ENCODE measurements at places on chromosomes 11 and 22.

GRCh38 chr22:33476716-33477115 lies 418.5 kb upstream of the SYN3 start:
- DNase-seq = no peak

GRCh38 chr22:23789638-23790037 lies 2.9 kb downstream of the SMARCB1 start:
- DNase-seq = no peak

DNA sequence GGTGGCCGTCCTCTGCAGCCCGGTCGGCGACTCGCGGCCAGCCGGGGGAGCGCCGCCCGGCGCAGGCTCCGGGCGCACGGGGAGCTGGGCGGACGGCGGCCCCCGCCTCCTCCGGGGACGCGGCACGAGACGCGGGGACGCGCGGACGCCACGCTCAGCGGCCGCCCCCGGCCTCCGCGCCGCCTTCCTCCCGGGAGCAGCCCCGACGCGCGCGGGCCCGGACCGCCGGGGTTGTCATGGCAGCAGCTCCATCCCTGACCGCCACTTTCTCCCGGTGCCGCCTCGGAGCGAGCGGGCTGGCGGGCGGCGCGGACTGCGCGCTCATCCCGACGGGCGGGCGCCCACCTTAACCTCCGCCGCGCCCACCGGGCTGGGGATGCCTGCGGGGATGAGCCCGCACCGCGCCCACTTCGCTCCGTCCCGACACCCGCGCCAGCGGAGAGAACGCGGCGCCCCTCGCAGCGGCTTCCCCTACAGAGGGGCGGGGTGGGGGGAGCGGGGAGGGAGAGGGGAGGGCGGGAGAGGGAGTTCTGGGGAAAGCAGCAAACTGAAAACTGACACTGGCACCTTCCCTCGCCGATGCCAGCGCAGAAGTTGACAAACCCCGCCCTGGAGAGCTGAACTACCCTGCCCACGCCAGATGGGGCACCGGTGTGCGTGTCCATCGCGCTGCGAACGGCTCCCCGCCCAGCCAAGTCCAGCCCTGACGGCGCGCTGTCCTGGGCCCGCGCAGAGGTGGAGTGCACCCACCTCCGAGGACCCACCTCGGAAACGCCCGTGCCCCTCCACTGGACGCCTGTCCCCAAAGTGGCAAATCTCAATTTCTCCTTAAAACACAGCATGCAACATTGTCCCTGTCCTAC lies 588.4 kb downstream of the OPCML start:
- no peak for DNase-seq

- DNase-seq = no peak
These were observed 30.3 kb downstream of the NF2 start for GRCh38 chr22:29633514-29634312.

DNA sequence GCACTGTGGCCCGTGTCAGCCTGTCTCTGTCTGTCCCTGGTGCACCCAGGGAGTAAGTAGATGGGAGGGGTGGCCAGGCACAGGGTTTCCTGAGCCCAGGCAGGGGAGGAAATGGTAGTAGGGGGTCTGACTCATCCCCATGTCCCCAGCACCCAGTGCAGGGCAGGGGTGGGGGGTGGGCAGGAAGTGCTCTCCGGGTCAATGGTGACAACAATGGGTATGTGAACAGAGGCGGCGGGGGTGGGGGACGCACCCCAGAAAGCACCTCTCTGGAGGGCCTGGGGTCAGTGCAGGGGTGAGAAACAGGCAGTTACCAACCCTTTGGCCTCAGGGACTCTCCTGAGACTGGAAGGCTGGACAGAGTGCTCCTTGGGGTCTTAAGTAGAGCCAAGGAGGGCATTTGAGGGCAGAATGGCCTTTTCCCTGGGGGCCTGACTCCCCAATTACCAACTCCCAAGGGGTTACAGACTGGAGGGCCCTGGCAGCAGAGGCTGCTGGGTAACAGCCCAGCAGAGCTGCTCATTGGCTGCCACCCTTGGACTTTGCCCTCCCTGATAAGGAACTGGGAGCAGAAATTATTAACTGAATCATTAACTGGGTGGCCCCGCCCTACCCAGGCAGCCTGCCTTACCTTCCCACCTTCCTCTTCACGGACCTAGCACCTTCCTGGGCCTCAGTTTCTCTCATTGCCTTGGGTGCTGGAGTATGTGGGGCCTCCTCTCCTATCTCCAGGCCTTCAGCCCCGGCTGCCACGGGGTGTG lies 4.2 kb downstream of the MYRF start:
- DNase-seq = no peak

GRCh38 chr11:27041141-27041899 lies 705 bp downstream of the BBOX1 start:
- DNase-seq = no peak

GRCh38 chr11:112983887-112984286 lies 22.7 kb downstream of the NCAM1 start:
- no peak for DNase-seq

GRCh38 chr11:65981972-65982823 lies 19.8 kb downstream of the EIF1AD start:
- DNase-seq = no peak

GRCh38 chr11:117997406-117997805 lies 11.2 kb downstream of the IL10RA start:
- DNase-seq = no peak

- DNase-seq = no peak
These were observed 2.2 kb downstream of the GANAB start for GRCh38 chr11:62644220-62644619.

DNA sequence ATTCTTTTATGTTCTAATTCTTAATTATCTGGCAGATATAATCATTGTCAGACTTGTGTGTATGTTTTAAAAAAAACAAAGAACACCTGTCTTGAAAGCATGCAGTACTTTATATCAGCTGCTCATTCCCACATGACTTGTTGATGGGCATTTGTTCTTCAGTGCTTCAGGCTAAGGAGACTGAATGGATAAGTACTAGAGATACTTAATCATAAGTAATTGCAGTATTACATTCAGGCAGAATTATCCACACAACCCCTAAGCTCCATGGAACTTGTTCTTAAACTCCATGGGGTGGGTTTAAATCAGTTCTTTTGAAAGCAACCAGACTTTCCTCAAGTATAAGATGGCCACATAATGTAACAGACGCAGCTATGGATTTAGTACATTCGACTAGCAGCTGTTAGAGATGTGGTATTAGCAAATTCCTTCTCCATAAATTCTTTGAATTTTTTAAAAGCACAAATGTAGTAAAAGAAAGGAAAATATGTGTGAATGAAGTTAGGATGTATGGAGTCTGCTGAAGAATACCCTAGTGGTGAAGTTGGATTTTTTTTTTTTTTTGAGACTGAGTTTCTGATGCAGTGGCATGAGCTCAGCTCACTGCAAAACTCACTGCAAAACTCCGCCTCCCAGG lies 3.0 kb downstream of the JAM3 start:
- DNase-seq = no peak

GRCh38 chr11:46176421-46176820 lies 55.2 kb upstream of the PHF21A start:
- no peak for DNase-seq

DNA sequence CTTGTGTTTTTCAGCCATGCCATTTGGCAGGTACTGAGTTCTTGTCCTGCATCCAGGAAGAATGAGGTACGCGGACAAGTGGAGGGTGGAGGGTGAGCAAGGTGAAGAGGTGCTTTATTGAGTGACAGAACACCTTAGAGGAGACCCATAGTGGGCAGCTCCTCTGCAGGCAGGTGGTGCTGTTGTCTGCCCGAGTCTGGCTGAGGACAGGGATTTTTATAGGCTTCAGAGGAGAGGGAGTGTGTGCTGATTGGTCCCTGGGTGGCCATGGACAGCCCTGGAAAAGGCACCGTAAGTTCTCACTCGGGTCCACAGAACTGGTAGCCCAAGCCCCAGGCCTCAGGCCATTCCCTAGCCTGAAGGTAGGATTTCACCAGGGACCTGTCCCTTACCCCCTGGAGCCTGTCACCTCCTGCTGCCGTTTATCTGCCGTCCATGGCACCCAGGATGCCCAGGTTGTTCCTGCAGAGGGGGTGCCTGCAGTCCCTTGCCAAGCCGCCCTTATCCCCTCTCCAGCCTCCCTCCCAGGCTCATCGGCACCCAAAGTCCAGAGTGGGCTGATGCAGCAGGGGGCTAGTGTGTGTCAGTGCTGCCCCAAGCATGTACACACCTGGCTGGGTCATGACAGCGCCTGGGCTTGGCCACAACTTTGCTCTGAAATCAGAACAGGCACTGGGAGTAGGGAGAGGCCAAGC lies 213.6 kb downstream of the LRRC4C start:
- DNase-seq = no peak

DNA sequence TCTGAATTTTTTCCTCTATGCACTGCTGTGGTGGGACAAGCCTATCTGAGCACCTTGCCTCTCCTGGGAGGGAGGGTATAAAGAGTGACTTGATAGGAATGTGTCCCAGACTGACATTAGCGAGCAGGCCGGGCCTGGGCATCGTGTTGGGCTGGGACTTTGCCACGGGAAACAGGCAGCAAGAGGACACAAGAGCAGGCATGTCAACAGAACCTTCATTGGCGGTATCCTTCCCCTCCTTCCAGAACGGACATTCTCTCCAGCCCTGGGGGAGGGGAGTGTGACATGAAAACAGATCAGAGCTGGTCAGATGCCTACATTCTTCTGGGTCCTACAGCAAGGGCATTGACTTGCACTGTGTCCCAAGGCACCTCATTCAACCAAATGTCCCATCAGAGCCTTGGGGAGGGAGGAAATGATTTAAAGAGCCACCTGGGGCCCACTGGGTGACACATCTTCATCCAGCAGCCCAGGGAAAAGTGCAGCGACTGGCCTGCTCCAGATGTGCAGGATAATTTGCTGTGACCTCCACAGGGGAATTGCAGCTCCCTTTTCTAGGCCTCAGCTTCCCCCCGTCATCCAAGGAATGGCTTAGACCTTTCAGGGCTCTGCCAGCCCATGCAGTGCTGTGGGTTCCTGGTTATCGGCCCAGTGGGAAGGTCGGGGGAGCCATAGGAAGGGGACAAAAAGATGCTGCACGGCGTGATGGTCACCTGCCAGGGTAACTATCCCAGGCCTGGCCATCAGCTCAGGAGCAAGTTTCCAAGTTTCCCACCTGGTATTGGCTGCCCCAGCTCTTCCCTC lies 21.8 kb upstream of the UVRAG start:
- DNase-seq = no peak

- no peak for DNase-seq
These were observed 8.1 kb upstream of the PLAAT3 start for GRCh38 chr11:63622323-63622722.

DNA sequence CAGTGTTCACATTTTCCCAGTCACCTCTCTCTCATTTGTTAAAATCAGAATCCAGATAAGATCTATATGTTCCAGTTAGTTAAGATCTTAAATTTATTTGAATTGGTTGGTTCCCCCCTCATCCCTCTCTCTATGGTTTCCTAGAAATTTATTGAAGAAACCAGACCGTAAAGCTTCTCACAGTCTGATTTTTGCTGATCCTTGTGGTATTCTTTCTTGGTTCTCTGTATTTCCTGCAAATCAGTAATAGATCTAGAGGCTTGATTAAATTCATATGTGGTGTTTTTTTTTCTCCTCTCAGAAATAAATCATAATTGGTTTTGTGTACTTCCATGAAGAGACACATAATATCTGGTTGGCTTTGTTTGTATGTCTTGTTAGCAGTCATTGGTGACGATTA lies 147.5 kb downstream of the TMEM135 start:
- DNase-seq = no peak

DNA sequence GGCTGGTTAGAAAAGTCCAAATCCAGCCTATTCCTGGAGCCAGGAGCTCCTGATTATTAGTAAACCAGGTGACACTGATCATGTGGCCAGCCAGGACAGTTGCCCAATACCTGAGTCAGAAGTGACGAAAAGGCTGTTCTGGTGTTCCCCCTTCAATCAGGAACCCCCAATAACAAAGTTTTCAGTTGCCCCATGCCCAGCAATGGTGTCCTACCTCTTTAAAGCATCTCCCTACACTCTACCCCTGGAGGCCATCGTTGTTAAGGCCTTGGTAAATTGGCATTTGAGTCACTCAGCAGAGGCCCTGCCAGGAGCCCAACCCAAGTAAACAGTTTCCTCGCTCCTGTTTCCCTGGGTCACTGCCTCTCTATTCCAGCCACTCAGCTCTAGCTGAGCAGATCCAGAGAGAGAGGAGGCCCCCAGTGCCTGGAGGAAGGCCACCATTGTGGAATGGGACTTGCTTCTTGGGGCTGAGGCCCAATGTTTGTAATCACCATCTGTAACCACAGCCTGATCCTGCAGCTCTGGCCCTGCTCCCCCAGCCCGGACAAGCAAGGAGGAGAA lies 25.0 kb downstream of the ARHGAP1 start:
- DNase-seq = no peak

DNA sequence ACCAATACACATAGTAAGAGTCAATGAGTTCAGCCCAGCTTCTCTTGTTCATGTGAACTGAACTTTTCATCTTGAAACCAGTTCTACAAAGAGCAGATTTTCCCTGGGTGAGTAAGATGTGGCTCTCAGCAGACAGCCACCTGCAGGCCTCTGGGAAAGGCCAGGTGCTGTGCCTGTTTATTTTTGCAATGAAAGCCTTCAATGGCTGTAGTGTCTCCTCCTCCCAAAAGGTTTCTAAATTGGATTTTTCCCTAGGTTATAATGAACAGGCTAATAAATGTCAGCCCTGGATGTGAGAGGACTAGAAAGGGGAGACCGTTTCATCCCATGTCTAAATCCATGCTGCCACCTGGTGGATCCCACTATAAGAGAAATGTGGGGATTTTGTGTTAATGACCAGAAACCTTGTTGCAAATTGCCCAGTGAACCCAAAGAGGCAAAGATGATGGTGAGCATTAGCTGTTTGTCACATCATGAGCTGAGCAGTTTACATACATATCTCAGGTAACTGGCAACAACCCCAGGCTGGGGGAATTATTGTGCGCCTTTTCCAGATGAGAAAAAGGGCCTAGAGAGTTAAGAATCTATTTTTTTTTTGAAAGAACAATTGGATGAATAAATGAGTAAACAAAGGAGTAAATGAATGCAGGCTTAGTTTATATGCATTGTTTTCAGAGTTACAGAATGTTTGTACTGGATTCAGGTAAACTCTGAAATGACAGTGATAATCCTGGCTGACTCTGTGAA lies 12.7 kb downstream of the C11orf91 start:
- DNase-seq = no peak

GRCh38 chr11:46490666-46491065 lies 99.1 kb upstream of the CHRM4 start:
- no peak for DNase-seq

GRCh38 chr11:76601272-76601671 lies 69.3 kb downstream of the LRRC32 start:
- no peak for DNase-seq

DNA sequence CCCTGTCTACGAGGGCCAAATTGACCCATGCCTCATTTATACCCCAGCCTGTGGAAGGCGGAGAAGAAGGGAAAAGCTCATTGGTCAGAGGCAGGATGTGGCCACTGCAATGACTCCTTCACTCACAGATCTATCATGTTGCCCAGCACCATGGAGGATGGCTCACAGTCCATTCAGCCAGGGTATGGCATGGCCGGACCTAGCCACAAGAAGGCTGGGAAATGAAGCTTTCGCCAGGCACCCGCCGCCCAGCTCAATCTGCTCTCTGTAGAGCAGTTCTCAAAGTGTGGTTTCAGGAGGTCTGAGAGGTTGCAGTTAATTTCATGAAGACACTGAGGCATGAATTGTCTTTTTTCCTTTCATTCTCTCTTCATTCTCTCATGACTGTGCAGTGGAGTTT lies 40.6 kb upstream of the LINC01488 start:
- DNase-seq = no peak

GRCh38 chr11:68127714-68128681 lies 6.8 kb upstream of the CHKA start:
- no peak for DNase-seq
